ENCODE measurements at places on chromosomes 5 and 9. TPM values are rescaled to one million over a fixed set of nuclear protein-coding genes. Genes with fewer than 3 reads are reported as not detected.

Gene OR1J1
- not detected for total RNA-seq

Gene TRAF2
- 39.4 TPM for total RNA-seq

Gene DMGDH
- total RNA-seq: not detected

DNA sequence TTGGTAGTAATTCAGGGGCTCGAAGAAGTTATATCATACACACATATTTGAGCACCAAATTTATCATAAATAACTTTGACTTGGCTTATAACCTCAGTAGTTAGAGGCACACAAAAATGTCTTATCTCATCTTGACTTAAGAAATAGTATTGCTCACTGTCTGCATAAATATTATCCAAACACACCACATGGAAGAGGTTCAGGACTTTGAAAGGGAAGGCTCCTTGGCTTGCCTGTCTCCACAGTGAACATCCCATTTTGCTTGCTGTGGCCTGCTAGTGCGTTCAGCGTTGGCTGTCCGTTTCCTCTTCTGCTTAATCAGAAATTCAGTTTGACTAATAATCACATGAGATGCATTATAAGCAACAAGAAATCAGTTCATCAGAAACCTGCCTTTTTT, 13.9 kb downstream of the GRXCR2 start:
- peaks cover 12% of the 10 kb centered on the region for H3K27me3 ChIP-seq
- no peak for DNase-seq
- no peaks in the 10 kb centered on the region for H3K36me3 ChIP-seq
- H3K4me3 ChIP-seq: no peak overlapping the region
- H3K27ac ChIP-seq: no peak overlapping the region

DNA sequence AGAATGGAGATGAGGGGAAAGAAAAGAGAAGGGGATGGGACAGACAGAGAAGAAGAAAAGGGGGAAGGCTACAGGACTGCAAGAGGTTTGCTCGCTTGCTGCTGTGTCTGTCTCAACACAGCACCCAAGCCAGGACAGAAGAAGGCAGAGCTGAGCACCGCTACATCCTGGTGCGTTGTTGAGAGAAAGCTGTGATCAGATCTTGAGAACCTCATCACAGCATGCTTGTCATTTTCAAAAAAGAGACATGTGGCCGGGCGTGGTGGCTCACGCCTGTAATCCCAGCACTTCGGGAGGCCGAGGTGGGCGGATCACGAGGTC, 110.9 kb downstream of the NXNL2 start:
- no peaks in the 10 kb centered on the region for H3K36me3 ChIP-seq
- H3K4me3 ChIP-seq: no peak overlapping the region
- no peaks in the 10 kb centered on the region for H3K4me1 ChIP-seq
- DNase-seq: no peak
- H3K27ac ChIP-seq: no peak overlapping the region

Data from activated CD4-positive, alpha-beta T cell treated with anti-CD3 and anti-CD28 coated beads, Interleukin-2, amount 10 ng/mL, durations not matched to agents 7 days and 5 days (primary cell).